ENCODE measurements at places on chromosomes 7 and 10. TPM values are rescaled to one million over a fixed set of nuclear protein-coding genes. Genes with fewer than 3 reads are reported as not detected.

PAPSS2 gene
- 22.1 TPM for total RNA-seq

SFTPA1 gene
- not detected for total RNA-seq

MMP21 gene
- not detected for total RNA-seq

VWDE gene
- 0.60 TPM for total RNA-seq

SNX8 gene
- total RNA-seq = 60.1 TPM

MRPS17 gene
- total RNA-seq = 32.2 TPM

AKR1C2 gene
- 3,473 TPM for total RNA-seq

CYP3A7 gene
- total RNA-seq = not detected

MYPN gene
- total RNA-seq = 2.5 TPM

SIRT1 gene
- total RNA-seq = 25.1 TPM

SKIDA1 gene
- 1.3 TPM for total RNA-seq

FGF8 gene
- total RNA-seq = not detected

ANKRD1 gene
- total RNA-seq = 7.8 TPM

GPNMB gene
- 3.0 TPM for total RNA-seq

SPDYE9 gene
- total RNA-seq = not detected

OPN1SW gene
- total RNA-seq = not detected

HOXA2 gene
- 0.99 TPM for total RNA-seq

LLCFC1 gene
- not detected for total RNA-seq

PNLIP gene
- total RNA-seq = not detected

ARPC1B gene
- 296 TPM for total RNA-seq

ITGB8 gene
- total RNA-seq = 0.95 TPM

CPN1 gene
- total RNA-seq = 0.21 TPM

CHST3 gene
- 32.7 TPM for total RNA-seq

SLC26A5 gene
- total RNA-seq = not detected

CAMK1D gene
- total RNA-seq = 8.8 TPM

CYP26C1 gene
- not detected for total RNA-seq

FOXI2 gene
- not detected for total RNA-seq

MINPP1 gene
- total RNA-seq = 27.6 TPM

GPR22 gene
- total RNA-seq = not detected

CRCP gene
- 28.3 TPM for total RNA-seq

PTN gene
- total RNA-seq = not detected

VSTM4 gene
- total RNA-seq = 0.36 TPM

CDK6 gene
- total RNA-seq = 16.7 TPM

ENKUR gene
- not detected for total RNA-seq

CDH23 gene
- 3.1 TPM for total RNA-seq

CTAGE8 gene
- total RNA-seq = not detected

ZFAND4 gene
- total RNA-seq = 4.6 TPM

LDB3 gene
- 0.05 TPM for total RNA-seq

NUP205 gene
- 51.1 TPM for total RNA-seq

GPR15LG gene
- not detected for total RNA-seq

NPY4R gene
- total RNA-seq = 29.6 TPM

TIMM23 gene
- 169 TPM for total RNA-seq

ASAH2 gene
- 3.2 TPM for total RNA-seq

GPR146 gene
- 2.8 TPM for total RNA-seq

FFAR4 gene
- total RNA-seq = 0.44 TPM

SPDYE18 gene
- 0.13 TPM for total RNA-seq

PIP4K2A gene
- total RNA-seq = 22.6 TPM

SLC16A12 gene
- not detected for total RNA-seq

IMPDH1 gene
- 86.0 TPM for total RNA-seq

SPDYE2B gene
- total RNA-seq = not detected

AGR2 gene
- total RNA-seq = 176 TPM

TMEM140 gene
- total RNA-seq = 1.1 TPM

TLL2 gene
- total RNA-seq = 0.10 TPM

CROT gene
- 7.7 TPM for total RNA-seq

SLC26A3 gene
- not detected for total RNA-seq

ANXA8L1 gene
- total RNA-seq = 95.5 TPM

FAM24B gene
- 12.9 TPM for total RNA-seq

TECTB gene
- total RNA-seq = not detected

Data from A549 treated with RU486 at 1 μM for 4 hours (cell line).